ENCODE measurements at places on chromosomes 3 and 15. TPM values are rescaled to one million over a fixed set of nuclear protein-coding genes. Genes with fewer than 3 reads are reported as not detected.

SCAMP5 gene
- polyA plus RNA-seq, result 10.6 TPM

FAM98B gene
- polyA plus RNA-seq, result 2.6 TPM

DISP2 gene
- polyA plus RNA-seq, result 1.5 TPM

SEMA6D gene
- 23.4 TPM for polyA plus RNA-seq

MAP1A gene
- polyA plus RNA-seq, result 7.3 TPM

DPPA2 gene
- not detected for polyA plus RNA-seq

CDCP1 gene
- polyA plus RNA-seq, result 4.8 TPM

IL20RB gene
- polyA plus RNA-seq, result 0.59 TPM

PLA2G4E gene
- polyA plus RNA-seq, result not detected

DNA sequence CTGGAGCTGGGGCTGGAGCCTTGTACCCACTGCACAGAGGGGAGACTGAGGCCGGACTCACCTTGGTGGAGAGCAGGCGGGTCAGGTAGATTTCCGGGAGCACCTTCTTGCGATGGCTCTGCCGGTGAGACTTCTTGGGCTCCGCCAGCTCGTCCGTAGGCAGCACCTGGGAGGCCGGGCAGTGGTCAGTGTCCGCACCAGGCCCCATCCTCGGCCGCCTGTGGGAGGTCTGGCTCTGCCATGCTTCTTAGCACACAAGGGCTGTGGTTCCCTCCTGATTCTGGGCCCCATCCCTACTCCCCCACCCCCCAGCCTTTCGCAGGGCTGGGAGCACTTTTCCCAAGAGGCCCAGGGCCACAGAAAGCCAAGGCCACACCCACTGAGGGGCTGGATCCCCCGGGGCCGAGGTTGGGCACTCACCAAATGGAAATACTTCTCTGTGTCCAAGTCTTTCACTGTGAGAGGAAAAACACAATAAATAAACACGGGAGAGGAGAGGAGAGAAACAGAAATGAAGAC lies 17.4 kb downstream of the H1-8 start:
- DNase-seq, result peak; percentile 71

GRCh38 chr3:172511783-172512762 lies 11.2 kb downstream of the TNFSF10 start:
- DNase-seq, result no peak

DNA sequence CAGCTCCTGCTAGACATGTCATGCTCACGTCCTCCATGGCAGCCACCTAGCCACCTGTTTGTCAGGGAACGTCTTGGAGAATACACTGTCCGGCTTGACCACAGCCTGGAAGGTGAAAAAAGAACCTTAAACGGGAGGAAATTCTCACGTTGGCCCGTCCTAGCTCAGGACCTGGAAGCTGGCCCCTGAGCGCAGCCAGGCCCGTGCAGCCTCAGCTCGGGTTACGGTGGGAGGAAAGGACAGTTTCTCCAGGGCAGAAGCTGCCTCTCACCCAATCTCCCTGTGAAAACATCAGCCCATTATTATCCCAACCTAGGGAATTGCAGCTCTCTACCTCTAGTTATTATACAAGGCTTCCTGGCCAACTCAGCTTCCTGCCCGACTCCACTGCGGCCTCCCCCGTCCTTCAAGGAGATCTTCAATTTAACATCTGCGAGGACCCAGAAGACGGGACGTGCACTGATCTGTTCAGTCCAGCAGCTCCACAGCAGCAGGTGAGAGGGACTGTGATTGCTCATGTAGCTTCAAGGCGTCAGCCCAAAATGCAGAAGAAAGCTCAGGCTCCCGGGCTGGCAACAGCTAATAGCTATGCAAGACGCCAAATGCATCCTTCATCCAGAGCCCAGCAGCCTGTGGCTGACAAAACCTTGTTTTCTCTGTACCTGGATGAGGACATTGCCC lies 84.7 kb downstream of the ADAMTS17 start:
- DNase-seq, result no peak

DNA sequence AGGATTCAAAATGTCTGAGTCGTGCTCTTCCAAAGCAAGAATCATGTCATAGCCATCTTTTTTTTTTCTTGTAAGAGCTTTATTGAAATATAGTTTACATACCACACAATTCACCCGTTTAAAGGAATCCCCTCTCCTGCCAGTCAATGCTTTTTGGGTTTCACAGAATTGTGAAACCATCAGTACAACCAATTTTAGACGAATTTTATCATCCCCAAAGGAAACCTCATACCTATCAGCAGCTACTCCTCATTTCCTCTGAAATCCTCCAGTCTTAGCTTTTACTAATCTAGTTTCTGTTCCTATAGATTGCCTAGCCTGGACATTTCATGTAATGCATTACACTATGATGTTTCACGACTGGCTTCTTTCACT lies 39.6 kb downstream of the ADIPOQ start:
- no peak for DNase-seq

DNA sequence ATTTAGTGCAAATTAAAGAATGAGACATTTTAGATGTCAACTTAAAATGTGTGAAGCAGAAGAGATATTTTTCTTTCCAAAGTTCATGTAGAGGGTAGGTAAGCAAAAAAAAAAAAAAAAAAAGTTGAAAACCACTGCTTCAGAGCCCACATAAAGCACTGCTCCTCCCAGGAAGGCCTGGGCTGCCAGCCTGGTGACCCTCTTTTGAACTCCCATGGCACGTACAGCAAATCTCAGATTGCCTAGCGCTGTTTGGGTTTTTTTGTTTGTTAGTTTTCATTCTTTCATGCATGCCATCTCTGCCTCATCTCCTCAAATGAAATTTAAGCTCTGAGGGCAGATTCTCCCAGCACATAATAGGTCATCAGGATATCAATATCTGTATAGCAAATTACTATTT lies 120.1 kb downstream of the SRGAP3 start:
- no peak for DNase-seq

- DNase-seq, result no peak
Observed at GRCh38 chr3:35737934-35738706, 98.8 kb downstream of the ARPP21 start.

GRCh38 chr3:33237439-33237838 lies 18.8 kb upstream of the SUSD5 start:
- no peak for DNase-seq

DNA sequence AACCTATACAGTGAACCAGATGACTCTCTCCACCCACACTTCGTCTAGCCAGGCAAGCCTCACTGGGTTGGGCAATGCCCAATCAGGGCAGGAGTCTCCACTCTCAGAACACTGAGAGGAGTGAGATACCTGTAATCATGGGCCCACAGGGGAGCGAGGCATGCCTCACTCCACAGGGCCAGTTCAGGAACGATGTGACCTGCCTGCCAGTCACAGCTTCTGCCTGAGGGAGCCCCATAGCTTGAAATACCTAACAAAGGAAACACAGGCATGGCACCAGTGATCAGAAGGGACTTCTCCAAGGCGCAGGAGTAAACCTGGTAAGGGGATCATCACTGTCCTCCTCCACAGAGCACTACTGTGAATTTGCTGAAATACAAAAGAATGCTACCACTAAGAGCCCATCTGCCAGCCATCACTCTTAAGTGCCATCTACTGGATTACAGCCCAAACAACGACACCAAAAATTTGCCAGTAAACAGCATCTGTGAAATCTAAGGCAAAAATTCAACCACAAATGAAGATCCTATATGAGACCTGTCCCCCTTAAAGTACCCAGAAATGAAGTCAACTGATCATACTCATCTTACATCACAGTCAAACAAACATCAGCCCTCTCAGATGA lies 689.9 kb upstream of the SEMA6D start:
- peak; percentile 17 for DNase-seq

DNA sequence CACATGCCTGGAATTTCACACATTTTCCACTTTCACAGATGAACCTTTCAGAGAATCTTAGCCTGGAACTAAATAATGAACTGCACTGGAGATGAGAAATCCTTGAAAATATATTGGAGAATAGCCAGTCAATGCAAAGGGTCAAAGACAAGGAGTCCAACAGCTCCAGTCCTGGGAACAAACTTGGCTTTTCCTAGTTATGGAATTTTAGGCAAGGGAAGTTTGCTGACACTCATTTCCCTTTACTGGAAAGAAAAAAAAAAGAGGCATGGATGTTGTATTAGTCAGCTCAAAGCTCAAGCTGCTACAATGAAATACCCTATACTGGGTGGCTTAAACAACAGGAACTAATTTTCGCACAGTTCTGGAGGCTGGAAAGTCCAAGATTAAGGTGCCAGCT lies 690.8 kb upstream of the ARPP21 start:
- DNase-seq, result no peak

GRCh38 chr3:172752651-172753050 lies 2.1 kb downstream of the ECT2 start:
- DNase-seq, result no peak

GRCh38 chr15:51224428-51224827 lies 114.0 kb downstream of the CYP19A1 start:
- no peak for DNase-seq

- peak; percentile 34 for DNase-seq
Observed at GRCh38 chr15:84799511-84800187, 17.5 kb upstream of the ALPK3 start.

- no peak for DNase-seq
Observed at GRCh38 chr3:63870615-63871005, 6.9 kb downstream of the ATXN7 start.

DNA sequence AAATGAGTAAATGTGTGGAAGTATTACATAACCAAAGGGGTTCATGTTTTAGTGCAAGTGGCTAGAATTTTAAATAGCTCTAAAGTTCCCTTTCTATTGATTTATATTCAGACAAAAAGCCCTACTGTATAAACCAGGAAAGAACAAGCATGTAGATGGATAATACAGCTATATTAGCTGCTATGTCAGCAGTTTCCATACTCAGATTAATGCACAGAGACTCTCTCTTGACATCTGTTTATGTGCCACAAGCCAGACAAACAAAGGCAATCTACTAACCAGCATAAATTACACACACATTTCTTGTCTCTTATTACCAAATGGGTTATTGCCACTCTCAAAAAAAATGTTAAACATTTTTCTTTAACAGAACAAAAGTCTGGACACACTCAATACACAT lies 760.1 kb upstream of the NECTIN3 start:
- no peak for DNase-seq

DNA sequence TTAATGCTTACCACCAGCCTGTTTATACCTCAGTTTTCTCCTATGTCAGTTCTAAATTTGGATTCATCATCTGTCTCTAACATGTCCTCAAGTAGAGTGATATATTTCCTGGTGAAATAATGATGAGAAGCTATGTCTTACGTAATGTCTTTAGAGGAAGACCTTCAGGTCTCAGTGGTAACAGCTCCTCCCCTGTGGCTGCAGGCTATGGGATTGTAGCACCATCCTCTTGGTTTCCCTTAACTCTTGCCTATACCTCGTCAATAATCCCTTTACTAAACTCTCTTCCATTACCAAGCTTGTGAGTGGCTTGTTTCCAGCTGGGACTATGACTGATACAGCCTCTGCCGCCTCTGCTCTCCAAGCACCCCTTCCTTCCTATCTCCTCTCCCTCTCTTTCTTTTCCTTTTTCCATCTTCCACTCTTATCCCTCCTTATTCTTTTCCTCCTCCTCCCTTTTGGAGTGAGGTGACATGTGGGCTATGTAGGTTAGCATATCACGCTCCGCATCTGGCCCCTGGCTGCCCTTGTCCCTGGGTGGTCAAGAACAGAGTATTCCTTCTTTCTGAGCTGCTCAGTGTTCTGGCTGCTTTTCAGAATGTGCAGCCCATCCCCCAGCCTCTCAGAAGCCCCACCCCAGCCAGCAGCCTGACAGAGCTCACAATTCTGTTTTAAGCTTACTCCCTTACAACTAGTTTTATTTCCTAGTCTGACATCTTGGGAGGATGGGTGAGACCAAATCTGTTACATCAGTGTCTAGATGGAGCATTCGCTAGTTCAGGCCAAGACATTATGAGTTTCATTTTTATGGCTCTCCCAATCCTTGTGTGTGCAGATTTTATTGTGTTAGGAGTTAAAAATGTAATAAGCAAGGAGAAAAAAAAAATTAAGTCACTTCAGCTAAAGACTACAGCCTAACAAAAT lies 75.0 kb upstream of the RNU6-1 start:
- DNase-seq, result peak; percentile 86

DNA sequence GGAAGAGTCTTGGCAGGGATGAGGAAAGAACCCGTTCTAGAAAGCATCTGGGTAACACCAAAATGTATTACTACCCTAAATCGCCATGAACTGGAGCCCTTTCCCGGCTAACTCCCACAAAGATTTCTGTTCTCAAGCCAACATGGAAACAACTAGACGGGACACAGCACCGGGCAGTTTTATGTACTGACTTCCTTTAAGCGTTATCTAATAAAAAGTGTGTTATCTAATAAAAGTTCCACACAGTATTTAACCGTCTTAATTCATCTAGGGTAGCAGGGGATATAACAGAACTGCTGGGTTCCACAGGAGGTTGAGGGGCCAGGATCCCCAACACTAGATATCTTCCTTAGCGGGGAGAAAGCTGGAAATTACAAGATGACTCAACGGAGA lies 347 bp upstream of the C3orf62 start:
- DNase-seq, result no peak

DNA sequence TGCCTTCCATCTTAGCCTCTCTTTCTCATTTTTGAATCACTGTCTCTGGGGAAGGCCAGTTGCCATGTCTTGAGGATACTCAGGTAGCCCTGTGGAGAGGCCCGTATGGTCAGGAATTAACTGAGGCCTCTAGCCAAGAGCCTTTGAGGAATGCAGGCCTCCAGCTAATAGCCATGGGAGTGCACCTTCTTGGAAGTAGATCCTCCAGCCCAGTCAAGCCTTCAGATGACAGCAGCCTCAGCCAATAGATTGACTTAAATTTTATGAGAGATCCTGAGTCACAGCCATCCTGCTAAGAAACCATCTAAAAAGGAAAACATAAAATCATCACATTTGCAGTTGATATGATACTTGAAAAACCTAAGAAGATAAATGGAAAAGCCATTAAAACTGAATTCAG lies 112.5 kb upstream of the BNIP2 start:
- no peak for DNase-seq

GRCh38 chr3:4977001-4977852 lies 2.0 kb upstream of the BHLHE40 start:
- peak; percentile 90 for DNase-seq

GRCh38 chr15:33587773-33588172 lies 277.0 kb downstream of the RYR3 start:
- DNase-seq, result no peak
